ENCODE measurements at places on chromosomes 16 and 17.

DNA sequence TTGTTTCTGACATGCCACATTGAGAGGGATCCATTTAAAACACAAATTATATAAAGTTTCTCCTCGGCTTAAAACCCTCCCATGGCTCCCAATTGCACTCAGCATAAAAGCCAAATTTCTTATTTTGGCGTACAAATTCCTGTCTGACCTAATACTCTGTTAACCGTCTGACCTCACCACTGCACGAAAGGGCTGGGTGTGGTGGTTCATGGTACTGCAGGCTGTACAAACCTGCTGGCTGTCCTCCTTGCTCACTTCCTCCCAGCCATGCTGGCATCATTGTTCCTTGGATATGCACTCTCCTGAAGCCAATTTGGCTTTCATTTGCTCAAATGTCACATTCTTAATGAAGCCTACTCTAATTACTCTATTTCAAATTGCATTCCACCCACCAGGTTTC, 301.6 kb upstream of the C16orf82 start:
- no peak for DNase-seq

GRCh38 chr17:10327640-10328039, 45.2 kb downstream of the MYH13 start:
- DNase-seq, result peak; percentile 17

GRCh38 chr17:65463242-65463641, 98.2 kb downstream of the AXIN2 start:
- DNase-seq, result no peak

DNA sequence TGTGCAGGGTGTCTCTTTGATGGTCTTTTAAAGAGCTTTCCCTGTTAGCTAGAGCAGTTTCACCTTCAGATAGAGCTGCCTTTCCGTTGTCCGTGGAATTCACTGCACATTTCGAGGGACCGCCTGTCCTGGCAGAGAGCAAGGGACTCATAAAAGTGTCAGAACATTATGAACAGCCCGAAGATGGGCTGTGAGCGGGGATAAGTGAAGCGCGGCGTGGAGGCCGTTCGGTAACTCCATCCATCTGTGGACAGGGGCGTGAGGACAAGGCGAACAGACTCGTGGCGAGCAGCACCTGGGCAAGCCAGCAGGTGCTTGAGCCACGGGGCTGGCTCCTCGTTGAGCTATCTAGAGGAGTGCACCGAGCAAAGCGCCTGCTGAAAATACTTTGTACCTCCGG, 371.2 kb downstream of the MAF start:
- DNase-seq, result no peak

DNA sequence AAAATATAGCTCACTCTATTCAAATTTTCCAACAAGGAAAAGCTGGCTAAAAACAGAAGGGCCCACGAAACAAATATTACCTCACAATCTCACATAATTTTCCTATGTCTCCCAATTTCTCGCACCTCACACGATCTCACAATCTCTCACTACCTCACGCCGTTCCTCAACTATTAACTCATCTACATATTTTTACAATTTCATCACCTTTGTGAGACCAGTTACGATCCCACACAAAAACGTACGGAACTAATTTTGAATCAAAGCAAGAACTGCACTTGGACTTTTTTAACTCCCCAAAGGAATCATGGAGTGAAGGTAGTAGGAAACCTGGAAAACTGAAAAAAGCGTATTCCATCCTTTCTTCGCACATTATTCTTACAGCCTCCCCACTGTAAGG, 1.1 kb downstream of the CBX1 start:
- no peak for DNase-seq

DNA sequence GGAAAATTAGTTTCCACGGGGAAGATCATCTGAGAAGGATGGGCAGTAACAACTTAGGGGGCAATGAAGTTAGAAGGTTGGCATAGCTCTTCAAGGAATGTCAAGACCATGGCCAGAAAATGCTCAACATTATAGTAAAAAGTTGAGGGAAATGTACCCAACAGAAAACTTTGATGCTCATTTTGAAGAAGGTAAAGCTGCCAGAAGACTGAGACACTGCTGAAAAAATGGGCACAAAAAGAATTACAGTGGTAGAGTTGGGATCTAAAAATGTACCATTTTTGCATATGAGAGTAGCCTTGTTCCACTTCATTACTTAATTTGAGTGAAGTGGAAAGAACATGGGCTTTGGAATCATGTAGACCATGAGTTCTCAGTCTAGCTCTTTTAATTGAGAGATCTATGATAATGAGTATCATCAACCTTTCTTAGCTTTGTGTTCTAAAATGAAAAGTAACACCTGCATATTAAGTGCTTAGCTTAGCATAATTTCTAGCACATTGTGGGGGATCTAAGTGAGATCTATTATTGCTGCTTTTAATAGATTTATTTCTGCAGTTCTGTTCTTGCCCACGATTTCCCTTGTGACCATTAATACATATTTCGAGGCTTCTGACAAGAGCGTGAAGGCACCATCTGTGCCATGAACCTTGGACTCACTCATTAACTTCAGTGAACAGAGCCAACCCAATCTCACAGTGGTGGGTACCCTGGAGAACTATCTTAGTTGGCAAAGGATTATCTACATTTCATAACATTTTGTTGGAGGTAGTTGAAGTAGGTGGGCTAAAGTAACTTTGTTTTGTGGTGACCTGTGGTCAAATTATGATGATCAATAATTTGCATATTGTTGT, 3.0 kb downstream of the NACA2 start:
- no peak for DNase-seq

- DNase-seq, result no peak
Observed at GRCh38 chr17:4750606-4751005, 10.9 kb upstream of the CXCL16 start.

- DNase-seq, result no peak
Observed at GRCh38 chr17:27259356-27259755, 34.6 kb upstream of the WSB1 start.

DNA sequence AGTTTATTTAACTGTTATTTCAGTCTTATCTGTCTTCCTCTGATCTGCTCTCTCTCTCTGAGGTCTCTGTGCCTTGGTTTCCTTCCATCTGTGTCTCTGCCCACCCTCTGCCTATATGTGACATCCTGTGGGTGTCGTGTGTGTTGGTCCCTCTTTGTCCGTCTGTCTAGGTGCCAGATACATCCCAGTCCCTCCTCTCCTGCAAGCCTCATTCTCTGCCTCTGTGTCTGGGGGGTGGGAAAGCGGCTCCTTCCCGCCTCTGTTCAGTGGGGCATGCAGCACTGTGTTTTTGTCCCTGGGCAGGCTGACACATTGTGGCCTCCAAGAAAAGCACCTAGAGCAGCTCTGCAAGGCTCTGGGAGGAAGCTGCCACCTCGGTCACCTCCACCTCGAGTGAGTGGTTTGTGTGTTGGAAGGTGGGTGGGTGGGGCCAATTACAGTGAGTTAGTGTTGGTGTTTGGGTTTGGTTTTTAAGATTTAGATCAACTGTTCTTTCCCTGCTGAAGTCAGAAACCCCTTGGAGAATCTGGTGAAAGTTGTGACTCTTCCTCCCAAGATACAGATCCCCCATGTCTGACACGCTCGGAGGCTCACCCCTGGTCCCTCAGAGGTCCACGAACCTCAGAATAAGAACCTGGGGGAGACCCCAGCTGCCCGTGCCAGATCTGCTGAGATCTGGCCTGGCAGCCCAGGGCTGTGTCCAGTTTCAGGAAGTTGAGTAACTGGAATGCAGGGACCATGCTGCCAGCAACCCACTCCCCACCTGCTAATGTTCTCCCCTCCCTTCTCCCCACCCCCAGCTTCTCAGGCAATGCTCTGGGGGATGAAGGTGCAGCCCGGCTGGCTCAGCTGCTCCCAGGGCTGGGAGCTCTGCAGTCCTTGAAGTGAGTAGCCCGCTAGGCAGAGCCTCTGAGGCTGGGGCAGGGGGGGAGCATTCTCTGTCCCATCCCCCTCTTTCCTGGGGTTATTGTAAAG, 50.9 kb upstream of the CPNE2 start:
- peak; percentile 39 for DNase-seq

DNA sequence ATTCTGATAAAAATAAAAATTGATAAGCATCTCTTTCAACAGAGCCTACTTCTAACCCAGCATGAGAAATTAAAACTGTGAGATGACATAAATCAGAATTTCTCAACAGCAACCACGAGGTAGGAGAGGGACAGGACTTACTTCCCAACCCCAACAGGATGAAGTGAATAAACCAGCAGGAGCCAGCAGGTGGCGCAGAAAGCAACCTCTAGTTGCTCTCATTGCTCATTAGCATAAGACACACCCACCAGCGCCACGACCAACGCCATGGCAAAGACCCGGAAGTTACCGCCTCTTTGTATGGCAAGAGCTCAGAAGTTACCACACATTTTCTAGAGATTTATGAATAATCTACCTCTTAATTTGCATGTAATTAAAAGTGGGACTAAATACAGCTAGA, 189.4 kb upstream of the CDH8 start:
- DNase-seq, result no peak

- no peak for DNase-seq
Observed at GRCh38 chr16:59645194-59645593, 911.1 kb upstream of the GOT2 start.

- DNase-seq, result no peak
Observed at GRCh38 chr16:84735849-84736586, 36.2 kb downstream of the USP10 start.

DNA sequence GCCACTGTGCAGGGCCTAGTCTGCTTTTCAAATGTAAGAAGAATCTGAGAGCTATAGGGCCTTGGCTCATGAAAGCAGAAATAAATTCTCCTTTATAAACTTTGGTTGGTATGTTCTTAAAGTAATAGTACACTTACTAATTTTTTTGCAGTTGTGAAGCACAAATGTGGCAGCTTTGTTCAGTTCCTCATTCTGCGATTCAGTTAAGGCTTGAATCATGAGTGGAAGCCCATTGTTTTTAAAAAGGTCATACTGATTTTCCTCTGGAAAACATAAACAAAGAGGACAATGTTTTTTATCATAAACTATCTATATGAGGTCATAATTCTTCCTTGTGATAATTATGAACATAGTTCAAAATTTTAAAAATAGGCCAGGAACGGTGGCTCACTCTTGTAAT, 23.6 kb upstream of the DYNC1LI2 start:
- no peak for DNase-seq

DNA sequence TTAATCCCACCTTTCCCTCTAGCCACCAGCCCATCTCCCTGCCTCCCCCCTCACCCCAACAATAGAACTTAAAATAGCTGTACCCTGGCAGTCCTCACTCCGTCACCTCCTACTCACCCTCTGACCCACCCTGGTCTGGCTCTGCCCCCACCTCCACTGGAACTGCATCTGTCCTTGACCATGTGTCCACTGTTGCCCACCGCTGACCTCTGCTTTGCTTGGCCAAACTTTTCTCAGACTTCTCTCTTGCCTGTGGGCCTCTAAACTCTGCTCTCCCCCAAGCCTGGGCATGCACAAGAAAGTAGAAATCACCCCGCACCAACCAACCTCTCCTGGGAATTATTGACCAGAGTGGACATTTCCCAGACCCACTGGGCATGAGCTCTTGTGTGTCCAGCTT, 169.8 kb downstream of the WSCD1 start:
- no peak for DNase-seq

GRCh38 chr17:7705269-7706255, 560 bp downstream of the EFNB3 start:
- DNase-seq, result no peak

DNA sequence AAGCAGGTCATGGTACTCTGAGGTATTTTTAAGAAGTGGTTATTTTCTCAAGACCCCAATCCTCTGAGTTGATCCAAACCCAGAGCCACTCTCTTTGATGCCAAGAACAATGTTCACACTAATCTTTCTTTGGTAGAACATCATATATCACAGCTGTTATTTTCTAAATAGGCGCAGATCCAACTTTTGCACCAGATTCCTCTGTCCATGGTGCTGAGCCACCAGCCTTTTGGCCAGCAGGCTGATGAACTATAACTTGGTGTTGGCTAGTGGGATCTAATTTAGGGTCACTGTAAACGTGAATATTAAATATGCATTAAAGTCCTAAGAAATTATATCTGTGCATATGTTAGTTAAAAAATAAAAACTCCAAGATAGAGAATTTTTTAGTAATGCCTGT, 7.0 kb upstream of the ZKSCAN2 start:
- DNase-seq, result no peak

DNA sequence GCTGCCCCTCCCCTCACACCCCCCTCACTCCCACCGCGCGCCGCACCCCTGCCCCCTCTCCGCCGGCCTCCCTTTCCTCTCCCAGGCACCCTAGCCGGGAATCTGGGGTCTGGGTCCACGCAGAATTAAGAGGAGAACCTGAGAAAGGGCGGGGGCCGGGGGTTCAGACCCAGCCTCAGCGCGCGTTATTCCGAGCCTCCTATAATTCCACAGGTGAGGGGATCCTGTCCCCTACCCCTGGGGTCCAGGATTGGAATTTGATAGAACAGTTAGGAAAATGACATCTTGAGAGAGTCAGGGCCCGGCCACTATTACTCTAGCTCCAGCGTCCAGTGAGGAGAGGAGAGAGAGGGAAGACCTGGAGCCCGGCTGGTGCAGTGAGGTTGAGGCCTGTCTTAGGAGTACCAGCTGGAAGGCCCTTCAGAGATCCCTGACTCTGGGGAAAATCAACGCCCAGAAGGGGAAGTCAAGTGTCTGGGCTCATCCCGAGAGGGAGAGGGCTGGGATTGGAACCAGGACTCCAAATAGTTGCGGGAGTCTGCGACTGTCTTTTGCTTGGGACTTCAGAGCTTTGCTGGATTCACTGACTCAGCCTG, 17.3 kb downstream of the GRB7 start:
- DNase-seq, result no peak

GRCh38 chr16:73016488-73016830, 31.5 kb downstream of the ZFHX3 start:
- DNase-seq, result no peak

DNA sequence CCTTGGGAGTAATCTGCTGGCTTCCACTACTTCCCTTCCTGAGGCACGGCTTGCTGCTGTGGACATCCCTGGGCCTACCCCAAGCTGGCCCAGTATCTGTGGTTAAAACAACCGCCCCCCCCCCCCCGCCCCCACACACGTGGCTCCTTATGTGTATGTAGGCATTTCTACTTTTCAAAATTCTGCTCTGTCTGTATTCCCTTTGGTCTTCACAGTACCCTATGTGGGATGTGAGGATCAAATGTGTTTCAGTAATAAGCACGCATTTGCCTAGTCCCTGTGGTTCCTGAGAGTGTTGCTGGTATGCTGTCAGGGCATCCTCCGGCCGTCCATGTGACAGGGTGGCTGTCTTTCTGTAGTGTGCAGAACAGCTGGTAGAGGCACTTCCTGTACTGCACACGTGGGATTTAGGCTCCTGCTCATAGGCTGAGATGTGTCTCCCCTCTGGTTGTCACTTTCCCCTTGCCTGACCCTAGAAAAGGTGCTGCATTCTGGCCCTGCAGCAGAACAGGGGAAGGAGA, 2.2 kb downstream of the NT5M start:
- peak; percentile 26 for DNase-seq

GRCh38 chr17:34398990-34399389, 36.0 kb upstream of the CCL1 start:
- DNase-seq, result no peak

DNA sequence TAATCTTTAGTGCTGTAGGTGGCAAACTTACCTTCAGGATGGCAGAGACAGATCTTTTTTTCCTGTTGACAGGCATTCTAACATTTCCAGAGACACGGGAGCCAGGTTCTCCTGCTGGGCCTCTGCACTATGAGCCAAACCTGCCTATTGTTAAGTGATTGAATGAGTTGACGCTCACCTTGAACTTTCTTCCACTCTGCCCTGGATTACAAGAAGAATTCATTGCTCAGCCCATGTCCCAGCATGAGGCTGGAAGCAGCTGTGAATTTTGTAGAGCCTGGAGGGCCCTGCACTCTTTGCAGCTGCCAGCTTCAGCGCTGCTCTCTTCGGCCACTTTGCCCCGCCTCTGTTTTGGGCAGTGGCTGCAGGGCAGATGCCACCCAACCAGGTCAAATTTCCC, 9.4 kb upstream of the SLC7A5 start:
- no peak for DNase-seq
